ENCODE measurements at places on chromosomes 6 and 20.

DNA sequence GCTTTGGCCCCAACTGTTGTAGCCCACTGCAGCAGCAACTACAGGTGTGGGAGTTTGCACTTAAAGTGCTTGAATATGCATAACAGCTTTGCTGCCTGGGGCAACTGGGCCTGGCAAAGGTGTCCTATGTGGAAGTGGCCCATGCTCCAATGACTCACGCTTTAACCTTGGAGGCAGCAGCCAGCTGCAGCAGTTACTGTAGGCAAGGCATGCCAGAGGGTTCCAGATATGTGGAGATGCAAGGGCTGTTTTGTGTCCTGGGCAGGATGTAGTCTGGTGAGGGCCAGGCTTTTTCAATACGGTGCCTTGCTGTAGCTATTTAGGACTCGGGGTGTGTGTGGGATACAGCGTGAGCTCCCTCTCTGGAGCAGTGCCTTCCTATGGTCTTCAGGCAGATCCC, 150.3 kb downstream of the NKAIN2 start:
- no peak for DNase-seq

DNA sequence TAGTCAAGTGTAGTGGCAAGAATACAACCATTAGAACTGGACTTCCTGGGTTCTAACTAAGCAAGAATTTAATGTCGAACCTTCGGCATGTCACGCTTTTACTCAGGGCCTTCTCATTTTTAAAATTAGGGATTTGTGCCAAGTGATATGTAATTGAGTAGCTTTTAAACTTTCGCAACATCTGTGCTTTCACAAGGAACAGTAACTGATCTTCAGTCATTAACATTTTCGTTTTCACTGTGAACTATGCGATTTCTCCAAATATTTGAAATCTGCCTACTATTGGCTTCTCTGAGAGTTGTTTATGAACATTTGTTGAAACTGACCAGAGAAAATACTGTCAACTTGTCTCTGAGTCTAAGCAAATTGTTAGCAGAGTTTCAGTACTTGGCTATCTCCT, 27.6 kb downstream of the GRM1 start:
- no peak for DNase-seq

GRCh38 chr20:49475292-49476015, 7.0 kb downstream of the KCNB1 start:
- DNase-seq: no peak

DNA sequence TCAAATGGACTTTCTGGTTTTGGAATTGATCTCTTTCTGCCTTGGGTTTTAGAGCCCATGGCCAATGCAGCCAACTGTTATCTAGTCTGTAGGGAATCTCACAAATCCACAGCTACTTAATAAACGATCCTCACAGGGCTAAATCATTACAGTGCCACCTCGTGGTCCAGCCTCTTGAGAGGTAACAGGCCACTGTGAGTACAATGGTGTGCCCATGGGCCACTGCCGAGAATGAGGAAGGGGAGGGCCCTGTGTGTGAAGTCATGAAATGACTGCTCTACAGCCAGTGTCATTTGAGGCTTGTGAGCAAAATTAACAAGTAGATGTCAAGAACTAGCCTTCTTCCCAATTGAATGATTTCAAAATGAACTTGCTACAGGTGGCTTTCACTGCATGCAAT, 54.3 kb upstream of the GMPR start:
- no peak for DNase-seq

DNA sequence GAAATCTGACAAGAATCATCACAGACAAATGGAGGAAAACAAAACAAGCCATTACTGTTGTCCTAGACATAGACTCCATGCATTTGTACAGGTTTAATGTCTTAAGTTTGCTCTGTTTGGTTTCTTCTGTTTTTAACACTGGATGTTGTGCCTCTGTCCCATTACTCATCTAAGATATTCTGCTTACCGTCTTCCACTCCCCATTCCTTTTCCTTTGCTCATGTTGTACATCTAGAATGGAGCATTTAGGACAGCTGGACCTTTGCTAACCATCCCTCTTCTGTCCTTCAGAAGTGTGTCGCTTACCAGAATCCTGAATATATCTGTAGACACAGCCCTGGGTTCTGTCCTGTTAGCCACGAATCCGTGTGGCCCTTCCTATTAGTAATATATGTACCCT, 35.2 kb downstream of the RAB22A start:
- no peak for DNase-seq

GRCh38 chr20:60209048-60209447, 250.8 kb downstream of the CDH26 start:
- DNase-seq: no peak

DNA sequence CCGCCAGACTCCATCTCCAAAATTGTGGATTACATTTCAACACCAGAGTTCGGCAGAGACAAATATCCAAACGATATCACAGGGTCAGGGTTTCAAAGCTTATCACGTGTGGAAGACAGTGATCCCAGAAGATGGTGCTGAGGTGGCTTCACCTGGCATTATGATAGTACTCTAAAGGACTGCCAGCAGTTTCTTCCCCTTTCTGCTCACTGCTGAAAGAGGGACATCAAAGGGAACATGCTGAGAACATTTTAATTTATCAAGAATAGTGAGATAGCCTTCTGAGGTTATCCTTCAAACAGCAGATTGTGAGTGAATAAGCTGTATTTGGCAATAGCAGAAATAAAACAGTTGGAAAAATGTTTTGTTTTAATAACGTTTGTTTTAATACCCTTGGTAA, 79.7 kb downstream of the FIG4 start:
- DNase-seq: no peak

DNA sequence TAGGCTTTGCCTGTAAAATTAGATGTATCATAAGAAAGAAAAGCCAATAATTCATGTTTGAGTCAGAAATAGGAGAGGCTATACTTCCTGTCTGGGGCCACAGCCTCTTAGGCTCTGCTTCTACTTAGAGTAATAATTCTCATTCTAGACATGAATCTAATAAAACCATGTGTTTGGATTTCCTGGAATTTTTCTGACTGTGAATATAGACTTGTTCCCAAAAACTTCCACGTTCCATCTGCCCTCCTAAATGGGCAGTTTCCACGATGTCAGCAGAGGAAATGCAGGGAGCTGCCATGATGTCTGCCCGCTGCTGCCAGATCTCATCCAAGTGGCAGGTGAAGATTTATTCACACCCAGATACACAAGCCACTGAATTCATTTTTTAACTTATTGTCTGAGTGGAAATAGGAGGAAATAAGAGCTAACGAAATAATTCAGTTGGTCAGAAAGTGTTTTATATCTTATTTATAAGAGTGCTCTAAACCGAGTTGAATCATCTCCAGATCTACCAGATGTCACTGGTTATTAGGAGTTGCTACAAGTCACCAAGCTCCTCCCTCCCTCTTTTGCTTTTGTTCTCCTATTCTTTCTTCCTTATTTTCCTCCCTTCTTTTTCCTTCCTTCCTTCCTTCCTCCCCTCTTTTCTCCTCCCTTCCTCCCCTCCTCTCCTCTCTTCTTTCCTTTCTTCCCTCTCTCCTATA, 69.3 kb downstream of the ALDH8A1 start:
- DNase-seq: no peak

DNA sequence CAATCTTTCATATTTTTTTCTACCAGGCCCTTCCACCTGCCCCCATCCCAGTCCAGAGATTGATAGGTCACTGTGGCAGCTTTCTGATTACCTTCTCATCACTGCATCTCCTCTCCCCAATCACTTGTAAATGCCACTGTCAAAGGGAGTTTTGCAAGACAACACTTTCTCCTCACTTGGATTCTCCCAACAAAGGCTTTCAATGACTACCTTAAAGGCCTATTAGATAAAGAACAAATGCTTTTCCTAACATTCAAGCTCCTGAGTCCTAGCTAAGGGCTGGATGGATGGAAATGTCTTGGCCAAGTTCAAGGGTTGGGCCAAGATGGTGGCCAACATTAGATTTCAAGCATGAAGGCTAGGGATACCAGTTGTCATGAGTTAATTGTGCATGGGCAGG, 55.3 kb downstream of the UNC5CL start:
- DNase-seq: no peak

DNA sequence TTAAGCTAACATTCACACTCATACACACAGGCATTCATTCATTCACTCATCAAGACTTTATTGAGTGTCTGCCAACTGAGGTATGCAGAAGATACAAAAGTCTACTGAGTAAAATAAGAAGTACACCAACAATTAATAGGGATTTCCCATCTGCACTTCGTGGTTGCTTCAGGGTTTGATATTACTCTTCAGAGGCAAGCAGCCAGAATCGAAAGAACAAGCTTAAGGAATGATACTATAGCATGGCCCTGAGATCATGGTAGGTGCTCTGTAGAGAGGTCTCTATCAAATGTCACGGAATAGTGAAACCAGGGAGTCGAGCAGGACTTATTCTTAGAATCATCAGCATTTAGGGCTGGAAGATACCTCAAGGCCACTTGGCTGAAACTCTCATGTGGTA, 135.4 kb downstream of the NRN1 start:
- no peak for DNase-seq

DNA sequence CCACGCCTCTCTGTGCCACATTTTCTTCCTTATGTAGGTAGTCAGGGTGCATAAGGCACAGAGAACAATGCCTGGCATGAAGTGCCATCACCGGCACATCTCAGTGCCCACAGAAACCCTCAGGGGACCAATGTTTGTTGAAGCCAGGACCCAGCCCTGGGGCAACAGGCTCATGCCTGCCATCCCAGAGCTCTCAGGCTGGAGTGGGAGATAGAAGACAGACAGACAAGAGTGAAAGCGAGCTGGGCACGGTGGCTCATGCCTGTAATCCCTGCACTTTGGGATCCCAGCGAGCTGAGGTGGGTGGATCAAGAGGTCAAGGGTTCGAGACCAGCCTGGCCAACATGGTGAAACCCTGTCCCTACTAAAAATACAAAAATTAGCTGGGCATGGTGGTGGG, 13.5 kb downstream of the EFCAB8 start:
- DNase-seq: no peak

DNA sequence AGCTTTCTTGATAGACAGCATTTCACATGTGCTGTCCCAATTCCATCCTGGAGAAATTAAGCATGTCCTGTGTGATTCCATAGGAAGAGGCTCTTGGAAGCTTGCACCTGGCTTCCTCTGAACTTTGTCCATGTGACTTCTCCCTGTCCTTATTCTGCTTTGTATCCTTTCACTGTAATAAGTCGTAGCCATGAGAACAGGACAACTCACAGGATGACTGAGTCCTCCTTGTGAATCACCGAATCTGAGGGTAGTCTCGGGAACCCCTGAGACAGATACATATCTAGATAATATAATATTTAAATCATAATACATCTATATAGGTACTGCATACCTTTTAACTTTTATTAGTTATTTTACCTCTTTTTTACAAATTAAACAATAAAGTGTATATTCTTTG, 156.7 kb upstream of the THEMIS start:
- no peak for DNase-seq

GRCh38 chr20:46375771-46376170, 30.6 kb downstream of the ELMO2 start:
- no peak for DNase-seq

DNA sequence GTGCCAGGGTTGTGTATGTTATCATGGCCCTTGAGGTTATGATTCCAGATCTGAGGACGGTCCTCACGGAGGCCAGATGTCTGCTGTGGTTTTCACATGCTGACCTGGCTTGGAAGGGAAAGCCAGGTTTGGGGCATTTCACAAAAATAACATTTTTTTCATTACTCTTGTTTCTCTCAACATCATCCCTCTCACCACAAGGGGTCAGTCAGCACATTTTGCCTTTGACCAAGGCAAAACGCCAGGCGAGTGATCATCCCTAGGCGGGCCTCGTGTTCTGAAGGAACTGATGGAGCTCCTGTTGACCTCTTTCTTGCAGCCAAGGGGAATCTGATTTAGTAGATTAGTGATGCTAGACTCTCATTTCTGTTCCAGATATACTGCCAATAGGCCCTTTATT, 133.5 kb downstream of the TBC1D7 start:
- no peak for DNase-seq

DNA sequence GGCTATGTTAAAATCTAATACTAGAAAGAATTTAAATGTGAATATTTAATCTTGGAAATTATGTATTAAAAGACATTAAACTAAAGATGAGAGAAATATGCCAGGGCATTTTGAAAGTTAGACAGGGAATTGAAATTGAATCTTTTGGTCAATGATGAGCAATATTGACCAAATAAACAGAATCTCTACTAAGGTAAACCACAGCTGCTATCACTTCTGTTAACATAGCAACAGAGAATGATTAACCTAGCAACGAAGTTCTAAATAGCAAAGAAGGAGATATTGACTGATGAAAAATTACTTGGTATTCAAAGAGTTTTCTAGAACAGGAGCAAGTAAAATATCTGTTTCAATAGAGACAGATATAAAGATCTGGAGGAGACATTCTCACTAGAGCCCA, 45.2 kb upstream of the RSPO3 start:
- no peak for DNase-seq

DNA sequence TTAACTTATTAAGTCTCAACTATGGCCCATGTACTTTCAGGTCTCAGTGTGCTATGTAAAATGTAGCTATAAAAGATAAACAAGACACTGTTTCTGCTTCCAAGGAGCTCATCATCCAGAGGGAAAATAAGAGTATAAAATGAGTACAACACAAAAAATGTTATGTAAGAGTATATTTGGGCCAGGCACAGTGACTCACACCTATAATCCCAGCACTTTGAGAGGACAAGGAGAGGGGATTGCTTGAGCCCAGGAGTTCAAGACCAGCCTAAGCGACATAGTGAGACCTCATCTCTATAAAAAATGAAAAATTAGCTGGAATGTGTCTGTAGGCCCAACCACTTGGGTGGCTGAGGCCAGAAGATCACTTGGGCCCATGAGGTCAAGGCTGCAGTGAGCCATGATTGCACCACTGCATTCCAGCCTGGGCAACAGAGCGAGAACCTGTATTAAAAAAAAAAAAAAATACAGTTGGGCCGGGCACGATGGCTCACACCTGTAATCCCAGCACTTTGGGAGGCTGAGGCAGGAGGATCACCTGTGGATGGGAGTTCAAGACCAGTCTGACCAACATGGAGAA, 124.0 kb downstream of the EDN1 start:
- no peak for DNase-seq

DNA sequence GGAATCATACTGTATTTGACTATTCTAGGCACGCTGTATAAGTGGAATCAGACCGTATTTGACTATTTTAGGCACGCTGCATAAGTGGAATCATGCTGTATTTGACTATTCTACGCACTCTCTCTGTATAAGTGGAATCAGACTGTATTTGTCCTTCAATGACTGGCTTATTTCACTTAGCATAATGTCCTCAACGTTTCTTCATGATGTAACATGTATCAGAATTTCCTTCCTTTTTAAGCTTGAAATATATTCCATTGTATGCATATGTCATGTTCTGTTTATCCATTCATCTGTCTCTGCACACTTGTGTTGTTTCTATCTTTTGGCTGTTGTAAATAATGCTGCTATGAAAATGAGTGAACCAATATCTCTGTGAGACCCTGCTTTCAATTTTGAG, 5.7 kb downstream of the CCDC170 start:
- DNase-seq: no peak

GRCh38 chr6:25410102-25410501, 130.9 kb downstream of the CARMIL1 start:
- DNase-seq: no peak

- no peak for DNase-seq
These were observed 97.6 kb upstream of the CST7 start for GRCh38 chr20:24851346-24852019.

- no peak for DNase-seq
These were observed 272.2 kb upstream of the FLRT3 start for GRCh38 chr20:14609328-14610221.
